ENCODE measurements at places on chromosomes 16 and 17.

GRCh38 chr17:72118335-72119076 lies 2.3 kb upstream of the SOX9 start:
- peak; percentile 58 for DNase-seq

GRCh38 chr17:29591146-29591736 lies 1.7 kb upstream of the ANKRD13B start:
- DNase-seq = peak; percentile 82

GRCh38 chr16:72224260-72224768 lies 52.4 kb upstream of the PMFBP1 start:
- peak; percentile 65 for DNase-seq

- no peak for DNase-seq
Observed at GRCh38 chr17:19712436-19713004, 3.9 kb downstream of the SLC47A2 start.

DNA sequence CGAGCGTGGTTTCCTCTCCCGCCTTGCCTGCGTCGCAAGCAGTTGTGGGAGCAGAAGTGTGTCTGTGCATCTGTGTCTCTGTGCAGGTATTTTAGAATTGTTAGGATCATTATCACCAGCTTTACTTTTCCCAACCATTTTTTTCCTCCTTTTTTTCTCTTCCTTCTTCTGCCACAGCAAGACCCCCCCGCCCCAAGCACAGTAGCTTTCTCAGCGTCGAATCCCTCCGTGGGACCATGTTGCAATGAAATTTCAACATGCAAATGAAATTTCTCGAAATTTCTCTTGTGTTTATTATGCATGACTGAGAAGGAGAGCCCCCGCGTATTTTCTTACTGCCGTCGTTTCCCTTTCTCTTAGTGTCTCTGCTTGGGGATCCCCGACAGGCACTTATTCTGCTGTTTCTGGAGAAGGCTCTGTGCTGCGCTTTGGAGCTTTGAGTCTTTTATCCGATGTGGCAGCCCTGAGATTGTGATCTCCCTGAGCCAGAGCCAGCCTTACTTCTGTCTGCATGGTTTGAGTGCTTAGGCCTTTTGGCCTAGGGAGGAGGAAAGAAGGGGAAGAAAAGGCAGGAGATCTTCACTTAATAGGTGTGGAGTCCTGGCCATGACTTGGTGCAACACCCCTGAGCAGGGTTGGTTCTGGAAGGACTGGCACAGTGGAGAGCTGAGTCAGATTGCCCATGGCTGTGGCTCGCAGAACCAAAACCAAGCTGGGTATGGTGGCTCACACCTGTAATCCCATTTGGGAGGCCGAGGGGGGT lies 5.0 kb downstream of the ARMC7 start:
- DNase-seq = no peak

Measured in NCI-H2171 treated with DMSO at 0.1 percent for 48 hours (cell line).